ENCODE measurements at places on chromosomes 16 and 17.

- peak; percentile 48 for DNase-seq
Observed at GRCh38 chr16:31869511-31870201, 4.0 kb upstream of the ZNF267 start.

DNA sequence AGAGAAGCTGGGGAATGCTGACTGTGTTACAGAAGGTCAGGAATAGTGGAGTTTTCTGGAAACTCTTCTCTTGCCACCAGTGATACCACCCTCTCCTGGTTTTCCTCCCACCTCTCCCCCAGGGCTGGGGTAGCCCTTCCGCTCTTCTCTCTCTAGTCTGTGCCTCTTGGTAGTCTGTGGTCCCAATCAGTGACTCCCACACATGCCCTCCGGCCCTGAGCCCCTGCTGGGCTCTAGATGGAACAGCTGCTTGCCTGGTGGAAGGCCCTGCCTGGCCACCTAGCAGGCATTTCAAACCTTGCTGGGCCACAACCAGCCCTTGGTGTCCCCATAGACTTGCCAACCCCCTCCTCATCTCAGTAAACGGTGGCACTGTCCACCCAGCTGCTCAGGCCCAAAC, 15.2 kb upstream of the MTSS2 start:
- DNase-seq = no peak

DNA sequence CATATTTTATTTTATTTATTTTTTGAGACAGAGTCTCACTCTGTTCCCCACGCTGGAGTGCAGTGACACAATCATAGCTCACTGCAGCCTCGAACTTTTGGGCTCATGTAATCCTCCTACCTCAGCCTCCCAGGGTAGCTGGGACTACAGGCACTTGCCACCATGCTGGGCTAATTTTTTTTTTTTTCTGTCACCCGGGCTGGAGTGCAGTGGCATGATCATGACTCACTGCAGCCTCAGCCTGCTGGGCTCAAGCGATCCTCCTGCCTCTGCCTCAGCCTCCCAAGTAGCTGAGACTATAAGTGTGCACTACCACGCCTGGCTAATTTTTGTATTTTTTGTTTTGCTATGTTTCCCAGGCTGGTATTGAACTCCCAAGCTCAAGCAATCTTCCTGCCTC, 17.1 kb downstream of the UNC45B start:
- DNase-seq = no peak

DNA sequence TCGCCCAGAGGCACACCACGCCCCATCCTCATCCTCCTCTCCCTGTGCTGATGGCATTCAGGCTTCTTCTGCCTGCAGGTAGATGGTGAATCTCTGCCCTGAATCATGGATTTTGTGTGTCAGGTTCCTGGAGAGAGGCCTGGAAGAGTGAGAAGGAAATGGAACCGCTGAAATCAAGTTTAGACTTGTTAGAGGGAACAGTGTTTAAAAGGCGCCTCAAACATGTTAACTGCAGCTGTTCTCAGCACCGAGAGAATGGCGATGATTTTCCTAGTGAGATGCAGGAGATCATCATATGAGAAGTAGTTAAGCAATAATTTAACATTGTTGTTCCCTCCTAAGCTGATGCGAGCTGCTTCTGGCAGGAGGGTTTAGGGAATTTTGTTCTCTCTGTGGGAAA, 744.4 kb upstream of the EEF2KMT start:
- DNase-seq = no peak

DNA sequence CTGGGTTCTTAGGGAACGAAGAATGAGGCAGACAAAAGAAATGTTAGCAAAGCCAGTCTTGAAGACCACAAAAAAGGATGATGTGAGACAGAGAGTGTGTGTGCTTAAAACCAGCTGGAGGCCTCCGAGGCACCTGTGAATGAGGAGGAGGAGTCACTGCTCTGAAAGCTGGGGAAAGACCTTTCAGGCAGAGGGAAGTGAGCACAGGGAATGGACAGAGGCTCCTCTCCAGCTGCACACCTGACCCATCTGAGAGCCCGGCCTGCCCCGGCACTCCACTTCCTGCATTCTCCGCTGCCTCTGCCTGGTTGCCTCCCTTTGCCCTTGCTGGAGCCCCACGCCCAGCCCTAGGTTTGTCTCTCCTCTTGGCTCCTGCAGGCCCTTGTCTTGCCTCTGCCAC, 55.2 kb upstream of the SREBF1 start:
- no peak for DNase-seq

DNA sequence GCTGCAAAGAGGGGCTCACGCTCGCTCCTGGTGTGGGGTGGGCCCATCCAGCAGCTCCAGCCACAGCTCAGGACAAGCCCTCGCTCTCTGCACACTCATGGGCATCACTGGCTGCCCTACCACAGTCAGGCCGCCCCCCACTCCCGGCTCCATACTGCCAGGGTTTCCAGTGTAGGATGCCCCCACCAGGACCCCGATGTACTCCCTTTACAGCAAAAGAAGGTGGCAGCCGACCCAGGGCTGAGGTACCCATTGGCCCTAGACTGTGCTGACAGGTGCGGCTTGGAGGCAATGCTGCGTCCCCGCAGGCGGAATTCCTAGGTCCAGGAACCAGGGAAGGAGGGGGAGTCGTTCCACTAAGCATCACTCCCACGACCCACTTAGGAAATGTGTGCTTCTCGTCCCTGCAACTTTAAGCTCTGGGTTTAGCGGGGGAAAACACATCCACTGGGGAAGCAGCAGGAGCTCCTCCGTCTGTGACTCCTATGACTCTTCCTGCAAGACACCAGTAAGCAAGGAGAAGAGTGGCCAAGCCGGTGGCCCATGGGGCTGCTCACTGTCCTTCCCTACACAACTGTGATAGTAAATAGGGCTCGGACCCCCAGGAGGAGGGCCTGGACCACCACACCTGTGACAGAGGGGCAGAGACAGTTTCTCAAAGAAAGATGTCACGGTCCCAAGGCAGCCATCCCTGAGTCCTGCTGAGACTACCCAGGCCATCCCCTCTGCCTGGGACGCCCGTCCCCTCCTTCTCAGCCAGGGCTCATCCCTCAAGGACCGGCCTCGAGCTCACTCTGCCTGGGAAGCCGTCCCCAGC, 13.1 kb downstream of the CORO7 start:
- no peak for DNase-seq

DNA sequence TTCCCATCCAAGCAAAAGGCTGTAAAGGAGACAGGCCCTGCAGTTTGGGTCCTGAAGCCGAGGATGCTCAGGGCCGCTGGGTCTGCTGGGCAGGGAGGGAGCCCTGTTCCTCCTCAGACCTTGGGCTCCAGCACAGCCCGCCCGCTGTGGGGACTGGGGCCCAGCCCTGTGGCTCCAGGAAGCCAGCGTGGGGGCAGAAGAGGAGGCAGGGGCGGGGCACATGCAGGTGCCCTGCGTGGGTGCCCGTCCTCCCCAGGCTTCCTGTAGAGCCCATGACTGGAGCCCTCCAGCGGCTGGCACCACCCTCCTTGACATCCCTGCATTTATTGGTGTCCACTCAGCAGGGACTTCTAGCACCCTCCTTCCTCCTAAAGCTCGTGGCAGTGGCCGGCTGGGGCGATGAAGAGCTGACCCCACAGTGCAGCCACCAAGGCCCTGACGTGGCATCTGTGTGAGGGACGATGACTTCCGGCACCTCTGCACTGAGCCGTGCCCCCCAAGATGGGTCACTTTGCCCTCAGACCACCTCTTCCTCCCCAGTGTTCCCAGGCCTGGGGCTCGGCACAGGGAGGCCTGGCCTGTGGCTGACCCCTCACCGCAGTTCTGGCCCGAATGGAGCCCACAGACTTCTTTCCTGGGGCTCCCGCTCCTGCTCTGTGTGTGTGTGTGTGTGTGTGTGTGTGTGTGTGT, 9.9 kb downstream of the PRSS27 start:
- DNase-seq = no peak

Measured in activated naive CD4-positive, alpha-beta T cell (primary cell).